ENCODE measurements at places on chromosomes 16 and 17. TPM values are rescaled to one million over a fixed set of nuclear protein-coding genes. Genes with fewer than 3 reads are reported as not detected.

MILR1 gene
- 1.9 TPM for total RNA-seq

KRTAP4-5 gene
- not detected for total RNA-seq

HS3ST3A1 gene
- 0.34 TPM for total RNA-seq

TNS4 gene
- 91.4 TPM for total RNA-seq

FAM83G gene
- total RNA-seq, result 38.8 TPM

BOLA2B gene
- total RNA-seq, result 163 TPM

CBX2 gene
- 17.7 TPM for total RNA-seq

NPIPB4 gene
- total RNA-seq, result 39.4 TPM

IL34 gene
- 0.74 TPM for total RNA-seq

NPIPA5 gene
- total RNA-seq, result 2.7 TPM

CHST6 gene
- 0.13 TPM for total RNA-seq

CDR2 gene
- total RNA-seq, result 40.1 TPM

C16orf92 gene
- not detected for total RNA-seq

SLC12A3 gene
- total RNA-seq, result not detected

MYH13 gene
- total RNA-seq, result not detected

SP6 gene
- 2.8 TPM for total RNA-seq

NPIPA8 gene
- total RNA-seq, result 0.87 TPM

MYH3 gene
- total RNA-seq, result 1.0 TPM

CACNB1 gene
- total RNA-seq, result 4.2 TPM

MRPL10 gene
- 99.8 TPM for total RNA-seq

TP53TG3C gene
- 0.17 TPM for total RNA-seq

FOXN1 gene
- total RNA-seq, result 0.02 TPM
